ENCODE measurements at places on chromosomes 7 and 10. TPM values are rescaled to one million over a fixed set of nuclear protein-coding genes. Genes with fewer than 3 reads are reported as not detected.

- no peak overlapping the region for H3K4me3 ChIP-seq
- H3K27ac ChIP-seq, result no peak overlapping the region
- peaks cover 25% of the 10 kb centered on the region for H3K27me3 ChIP-seq
- peaks cover 40% of the 10 kb centered on the region for H3K36me3 ChIP-seq
Measured at GRCh38 chr7:44216019-44216418, 15.2 kb downstream of the YKT6 start.

- no peak overlapping the region for H3K4me3 ChIP-seq
- H3K36me3 ChIP-seq, result no peaks in the 10 kb centered on the region
- H3K27ac ChIP-seq, result no peak overlapping the region
Measured at GRCh38 chr7:20316706-20317105, 14.0 kb upstream of the ITGB8 start.

GRCh38 chr7:100914208-100914878, 18.7 kb upstream of the ACHE start:
- H3K27me3 ChIP-seq, result peaks cover 30% of the 10 kb centered on the region
- H3K4me3 ChIP-seq, result no peak overlapping the region
- no peak overlapping the region for H3K27ac ChIP-seq
- no peaks in the 10 kb centered on the region for H3K36me3 ChIP-seq

TMEM270 gene
- not detected for total RNA-seq

- H3K4me3 ChIP-seq, result no peak overlapping the region
- H3K27ac ChIP-seq, result no peak overlapping the region
- no peaks in the 10 kb centered on the region for H3K4me1 ChIP-seq
Measured at GRCh38 chr7:121003986-121004685, 15.6 kb downstream of the CPED1 start.

- ATAC-seq, result no peak
- peaks cover 3% of the 10 kb centered on the region for H3K27me3 ChIP-seq
- H3K36me3 ChIP-seq, result no peaks in the 10 kb centered on the region
- H3K27ac ChIP-seq, result no peak overlapping the region
Measured at GRCh38 chr7:156438011-156438410, 202.6 kb upstream of the RNF32 start.

ADRA2A gene
- 1.8 TPM for total RNA-seq

DNA sequence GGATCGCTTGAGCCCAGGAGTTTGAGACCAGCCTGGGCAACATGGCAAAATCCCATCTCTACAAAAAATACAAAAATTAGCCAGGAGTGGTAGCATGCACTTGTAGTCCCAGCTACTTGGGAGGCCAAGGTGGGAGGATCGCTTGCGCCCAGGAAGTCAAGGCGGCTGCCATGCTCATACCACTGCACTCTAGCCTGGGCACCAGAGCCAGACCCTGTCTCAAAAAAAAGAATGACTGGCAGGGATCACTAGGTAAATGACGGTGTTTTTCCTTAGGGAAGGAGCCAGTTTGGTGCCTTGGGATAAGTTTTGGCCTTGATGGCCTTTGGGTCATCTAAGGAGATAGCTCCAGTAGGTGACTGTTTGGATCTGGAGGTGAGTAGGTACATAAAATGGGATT, 8.9 kb downstream of the TMEM248 start:
- no peaks in the 10 kb centered on the region for H3K36me3 ChIP-seq
- H3K4me1 ChIP-seq, result no peaks in the 10 kb centered on the region
- no peaks in the 10 kb centered on the region for H3K27me3 ChIP-seq
